AG20443 (cell line): ENCODE measurements at places on chromosomes 13 and 19.

DNA sequence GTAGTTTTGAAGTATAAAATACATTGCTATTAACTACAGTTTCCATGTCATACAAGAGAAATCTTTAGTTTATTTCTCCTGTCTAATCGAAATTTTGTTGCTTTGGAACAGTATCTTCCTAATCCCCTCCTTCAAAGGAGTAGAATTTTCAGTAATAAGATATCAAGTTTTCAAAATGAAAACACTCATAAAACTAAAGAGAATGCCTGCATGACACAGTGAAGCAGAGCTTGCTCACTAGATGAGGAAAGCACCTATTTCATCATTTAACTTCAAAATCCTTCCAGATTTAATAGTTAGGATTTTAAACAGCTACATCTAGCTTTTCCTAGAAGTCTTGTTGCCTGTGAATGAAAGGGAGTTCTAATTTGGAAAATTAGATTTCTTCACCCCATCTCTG, 80.8 kb downstream of the TNFSF11 start:
- no peak for DNase-seq

GRCh38 chr19:29971648-29972047, 29.6 kb downstream of the URI1 start:
- DNase-seq, result no peak

- DNase-seq, result no peak
Measured at GRCh38 chr13:41401366-41401765, 56.0 kb upstream of the RGCC start.

DNA sequence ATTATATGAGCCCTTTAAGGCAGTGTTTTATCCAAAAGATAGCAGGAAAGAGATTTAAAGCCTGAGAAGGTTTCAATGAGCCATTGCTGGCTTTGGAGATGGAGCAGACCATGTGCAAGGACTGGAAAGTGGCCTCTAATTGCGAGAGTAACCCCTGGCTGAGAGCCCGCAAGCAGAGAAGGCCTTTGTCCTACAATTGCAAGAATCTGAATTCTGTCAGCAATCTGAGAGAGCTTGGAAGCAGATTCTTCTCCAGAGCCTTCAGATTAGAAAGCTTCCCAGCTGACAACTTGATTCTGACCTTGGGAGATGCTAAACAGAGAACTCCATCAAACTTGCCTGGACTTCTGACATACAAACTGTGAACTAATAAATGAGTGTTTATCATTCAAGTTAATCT, 528.7 kb upstream of the KLF12 start:
- DNase-seq, result no peak

- peak; percentile 61 for DNase-seq
Measured at GRCh38 chr13:114063545-114064449, 68.6 kb downstream of the RASA3 start.

- no peak for DNase-seq
Measured at GRCh38 chr19:5436948-5437306, 18.3 kb upstream of the ZNRF4 start.

GRCh38 chr19:32287811-32288227, 57.6 kb upstream of the ZNF507 start:
- DNase-seq, result peak; percentile 72
